Brain (organoid and tissue), 16 donors: ENCODE measurements at places on chromosomes 7 and 10. TPM values are rescaled to one million over a fixed set of nuclear protein-coding genes. Genes with fewer than 3 reads are reported as not detected.
A peak's percentile ranks its signal among the peaks of the same experiment; 100 is the strongest.

GDF10 gene
- 1.1 TPM for polyA plus RNA-seq

- peak; percentile 61 for DNase-seq
Measured at GRCh38 chr10:117635826-117636225, 93.3 kb downstream of the EMX2 start.

- no peak for DNase-seq
Measured at GRCh38 chr7:48617993-48618392, 306.4 kb upstream of the CDC14C start.

SLC18A2 gene
- 10.3 TPM for polyA plus RNA-seq

DNA sequence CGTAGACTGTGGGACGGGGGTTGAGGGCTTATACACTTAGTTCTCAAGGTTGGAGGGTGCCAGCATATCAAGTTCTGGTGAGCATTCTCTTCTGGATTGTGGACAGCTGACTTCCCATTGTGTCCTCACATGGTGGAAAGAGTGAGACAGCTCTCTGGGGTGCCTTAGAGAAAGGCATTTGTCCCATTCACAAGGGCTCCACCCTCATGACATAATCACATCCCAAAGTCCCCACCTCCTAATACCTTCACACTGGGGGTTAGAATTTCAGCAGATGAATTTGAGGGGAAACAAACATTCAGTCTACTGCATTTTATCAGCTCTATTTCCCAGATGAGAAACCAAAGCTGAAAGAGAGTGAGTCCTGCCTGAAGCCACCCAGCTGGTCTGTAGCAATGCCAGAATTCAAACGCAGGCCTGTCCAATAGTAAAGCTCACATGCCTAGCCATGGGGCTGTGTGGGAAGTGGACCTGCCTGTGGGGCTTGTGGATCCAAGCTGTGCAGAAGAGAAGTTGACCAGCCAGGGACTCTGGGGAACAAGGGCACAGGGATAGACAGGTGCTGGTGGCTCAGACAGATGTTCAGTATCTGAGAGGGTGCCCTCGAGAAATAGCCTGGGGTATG lies 34.9 kb upstream of the LOXL4 start:
- no peak for DNase-seq

UNC5B gene
- 31.8 TPM for polyA plus RNA-seq

RAB19 gene
- polyA plus RNA-seq = 0.75 TPM

DNA sequence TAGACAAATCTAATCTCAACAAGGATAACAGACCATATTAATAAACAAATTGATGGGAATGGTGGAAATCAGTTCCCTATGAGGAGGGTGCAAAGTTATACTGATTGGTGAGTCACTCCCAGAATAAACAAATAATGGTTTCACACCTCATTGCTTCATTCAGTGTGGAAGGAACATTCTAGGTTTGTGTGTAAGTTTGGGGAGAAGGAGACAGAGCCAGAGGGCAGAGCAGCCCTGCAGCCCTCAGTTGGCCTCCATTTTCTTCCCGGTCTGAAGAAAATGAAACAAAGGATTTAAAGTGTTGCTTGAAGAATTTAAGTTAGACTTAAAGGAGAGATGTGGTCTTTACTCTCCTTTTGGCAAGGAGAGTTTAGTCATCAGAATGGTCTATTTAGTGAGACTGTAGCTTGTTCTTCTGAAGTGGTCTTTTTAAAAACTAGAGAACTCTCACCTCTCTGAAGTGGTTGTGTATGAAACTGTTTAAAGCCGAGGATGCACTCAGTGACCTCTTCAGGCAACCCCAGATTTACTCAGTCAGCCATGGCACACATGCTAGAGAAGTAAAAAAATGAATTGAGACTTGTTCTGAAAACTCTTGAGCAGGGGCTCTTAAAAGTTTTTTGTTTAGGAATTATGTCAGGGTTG lies 27.2 kb downstream of the IKZF1 start:
- no peak for DNase-seq

DNA sequence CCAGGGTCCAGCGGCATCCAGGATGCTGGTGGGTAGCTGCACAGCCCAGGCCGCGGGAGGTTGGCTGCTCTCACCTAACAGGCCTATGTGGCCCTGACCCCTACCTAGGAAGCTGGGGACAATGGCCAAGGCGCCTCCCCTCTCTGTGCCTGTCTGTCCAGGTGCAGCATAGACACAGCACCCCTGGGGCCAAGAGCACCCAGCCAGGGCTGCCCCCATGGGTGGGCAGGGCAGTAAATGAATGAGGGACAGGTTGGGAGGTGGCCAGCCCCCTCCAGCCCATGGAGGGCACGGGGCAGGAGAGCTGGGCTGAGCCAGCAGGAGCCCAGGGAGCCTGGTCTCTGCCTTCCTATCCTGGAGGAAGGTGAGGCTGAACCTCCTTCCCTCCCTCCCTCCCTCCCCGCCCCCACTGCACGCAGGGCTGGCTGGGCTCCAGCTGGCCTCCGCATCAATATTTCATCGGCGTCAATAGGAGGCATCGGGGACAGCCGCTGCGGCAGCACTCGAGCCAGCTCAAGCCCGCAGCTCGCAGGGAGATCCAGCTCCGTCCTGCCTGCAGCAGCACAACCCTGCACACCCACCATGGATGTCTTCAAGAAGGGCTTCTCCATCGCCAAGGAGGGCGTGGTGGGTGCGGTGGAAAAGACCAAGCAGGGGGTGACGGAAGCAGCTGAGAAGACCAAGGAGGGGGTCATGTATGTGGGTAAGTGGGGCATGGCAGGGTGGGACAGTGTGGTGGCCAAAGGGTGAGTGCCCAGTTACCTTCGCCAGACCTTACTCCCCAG lies at the start of gene SNCG:
SNCG (plus strand) TSS at position 484 of the 785 bp plus-strand sequence; CDS start at position 583, 99 bp downstream.
- DNase-seq = peak; percentile 81
